Mesothelial cell of epicardium (in vitro differentiated cells): ENCODE measurements at places on chromosomes 1 and 21.
A peak's percentile ranks its signal among the peaks of the same experiment; 100 is the strongest.

- DNase-seq, result peak; percentile 59
These were observed at the start of gene JAM2 for GRCh38 chr21:25638660-25639550. JAM2 (plus strand) TSS chr21:25639258; CDS start chr21:25639822, 564 bp downstream.

- DNase-seq, result no peak
These were observed 12.2 kb downstream of the HLX start for GRCh38 chr1:220891224-220892085.

DNA sequence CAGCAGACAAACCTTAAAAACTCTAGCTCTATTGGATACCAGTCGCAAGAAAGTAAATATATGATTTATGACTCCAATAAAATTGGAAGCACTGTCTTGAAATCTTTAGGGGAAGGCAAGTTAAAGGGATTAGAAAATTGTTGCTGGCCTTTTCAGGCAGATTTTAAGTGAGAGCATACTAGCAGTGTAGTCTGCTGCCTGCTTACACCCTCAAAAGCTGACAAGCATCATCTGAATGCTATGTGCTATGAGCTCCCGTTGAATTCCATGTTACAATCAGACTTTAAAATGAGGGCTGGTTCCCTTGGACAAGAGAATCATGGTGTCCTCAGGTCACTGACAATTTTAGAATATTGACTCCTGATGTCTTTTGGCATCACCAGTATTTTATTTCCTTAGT lies 271.1 kb upstream of the C1orf105 start:
- no peak for DNase-seq

DNA sequence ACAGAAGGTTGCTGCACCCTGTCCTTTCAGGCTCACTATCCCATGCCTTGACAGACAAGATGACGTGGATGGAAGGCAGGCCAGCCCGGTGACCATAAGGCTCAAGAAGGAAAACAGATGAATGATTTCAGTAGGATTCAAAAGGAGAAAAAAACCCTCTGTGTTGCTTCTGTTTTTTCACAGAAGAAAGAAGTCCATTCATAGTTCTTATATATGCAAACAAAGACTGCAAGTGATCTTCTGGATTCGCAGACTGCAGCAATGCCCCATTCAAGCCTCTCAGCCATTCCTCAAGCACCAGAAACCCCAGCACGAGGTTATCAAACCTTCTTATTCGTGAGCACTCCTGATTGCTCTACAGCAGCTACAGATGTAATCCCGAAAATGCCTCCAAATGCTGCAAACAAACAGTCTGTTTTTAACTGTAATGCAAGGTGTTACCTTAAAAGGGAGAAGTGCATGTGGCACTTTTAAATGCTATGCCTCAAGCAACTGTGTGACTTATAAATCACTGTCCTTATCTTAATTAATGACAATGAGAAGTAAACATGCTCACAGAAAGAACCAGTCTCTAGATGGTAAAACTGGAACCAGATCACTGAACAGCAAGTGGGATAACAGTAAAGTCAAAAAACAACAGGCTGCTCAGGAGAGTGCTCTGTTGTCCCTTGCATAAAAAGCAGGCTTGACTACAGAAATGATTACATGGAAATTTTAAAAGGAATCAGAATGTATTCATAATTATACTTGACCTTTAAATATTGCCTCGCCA lies 173.9 kb downstream of the HHIPL2 start:
- no peak for DNase-seq
